ENCODE measurements at places on chromosomes 2 and 18. TPM values are rescaled to one million over a fixed set of nuclear protein-coding genes. Genes with fewer than 3 reads are reported as not detected.

Gene FSIP2
- total RNA-seq, result 5.8 TPM

GRCh38 chr2:46780801-46781445 lies 134.7 kb downstream of the MCFD2 start:
- DNase-seq, result no peak

- DNase-seq, result no peak
Measured at GRCh38 chr2:172090044-172090961, 5.0 kb downstream of the DLX1 start.

DNA sequence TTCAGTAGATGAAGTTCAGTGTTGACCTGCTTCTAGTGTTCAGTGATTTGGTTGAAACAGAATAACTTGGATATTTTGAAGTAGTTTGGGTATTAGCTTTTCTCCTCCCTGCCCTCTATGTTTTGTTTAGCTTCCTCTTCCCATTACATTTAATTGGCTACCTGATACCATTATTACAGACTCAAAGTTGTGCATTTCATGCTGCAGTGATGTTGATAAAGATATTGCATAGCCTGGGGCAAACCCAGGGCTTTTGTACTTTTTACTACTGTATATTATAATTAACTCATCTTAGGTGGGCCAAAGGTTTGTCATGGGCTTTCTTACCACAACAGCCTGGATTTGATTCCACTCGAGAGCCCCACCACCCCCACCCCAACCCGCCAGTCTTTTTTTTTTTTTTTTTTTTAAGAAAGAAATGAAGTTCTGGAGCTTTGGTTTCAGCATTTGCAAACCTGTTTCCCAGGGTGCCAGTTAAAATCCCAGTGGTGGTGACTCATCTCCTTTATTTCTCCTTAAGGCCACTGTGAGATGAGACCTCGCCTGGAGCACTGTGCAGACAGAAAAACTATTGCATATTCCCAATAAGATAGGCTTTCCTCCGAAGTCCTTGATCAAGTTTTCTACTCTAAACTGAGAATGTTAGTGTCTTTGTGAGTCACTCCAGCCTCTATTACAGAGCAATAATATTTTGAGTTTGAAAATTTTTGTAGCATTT lies 393.7 kb upstream of the FANCL start:
- no peak for DNase-seq

Gene MROH2A
- total RNA-seq, result 9.3 TPM

DNA sequence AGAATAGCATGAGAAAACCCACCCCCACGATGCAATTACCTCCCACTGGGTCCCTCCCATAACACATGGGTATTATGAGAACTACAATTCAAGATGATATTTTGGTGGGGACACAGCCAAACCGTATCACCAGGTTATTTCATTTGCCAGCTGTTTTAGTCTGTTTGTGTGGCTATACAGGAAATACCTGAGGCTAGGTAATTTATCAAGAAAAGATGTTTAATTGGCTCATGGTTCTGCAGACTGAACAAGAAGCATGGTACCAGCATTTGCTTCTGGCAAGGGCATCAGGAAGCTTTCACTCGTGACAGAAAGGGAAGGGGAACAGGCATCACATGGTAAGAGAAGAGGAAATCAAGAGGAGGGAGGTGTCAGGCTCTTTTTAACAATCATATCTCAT lies 329.2 kb downstream of the GULP1 start:
- DNase-seq, result no peak
